ENCODE measurements at places on chromosomes 16 and 17.

- DNase-seq = peak; percentile 26
These were observed 8.6 kb downstream of the DOK4 start for GRCh38 chr16:57477531-57478202.

GRCh38 chr17:72425133-72425793 lies 304.4 kb downstream of the SOX9 start:
- DNase-seq = no peak

DNA sequence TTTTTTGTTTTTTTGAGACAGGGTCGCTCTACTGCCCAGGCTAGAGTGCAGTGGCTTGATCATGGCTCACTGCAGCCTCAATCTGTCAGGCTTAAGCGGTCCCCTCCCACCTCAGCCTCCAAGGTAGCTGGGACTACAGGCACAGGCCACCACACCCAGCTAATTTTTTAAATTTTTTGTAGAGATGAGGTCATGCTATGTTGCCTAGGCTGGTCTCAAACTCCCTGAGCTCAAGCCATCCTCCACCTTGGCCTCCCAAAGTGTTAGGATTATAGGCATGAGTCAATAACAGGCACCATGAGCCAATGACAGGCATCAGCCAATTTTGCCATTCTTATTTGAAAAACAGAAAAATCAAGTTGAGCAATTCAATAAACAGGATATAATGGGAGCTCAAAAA lies 125.0 kb downstream of the SPAG9 start:
- no peak for DNase-seq

DNA sequence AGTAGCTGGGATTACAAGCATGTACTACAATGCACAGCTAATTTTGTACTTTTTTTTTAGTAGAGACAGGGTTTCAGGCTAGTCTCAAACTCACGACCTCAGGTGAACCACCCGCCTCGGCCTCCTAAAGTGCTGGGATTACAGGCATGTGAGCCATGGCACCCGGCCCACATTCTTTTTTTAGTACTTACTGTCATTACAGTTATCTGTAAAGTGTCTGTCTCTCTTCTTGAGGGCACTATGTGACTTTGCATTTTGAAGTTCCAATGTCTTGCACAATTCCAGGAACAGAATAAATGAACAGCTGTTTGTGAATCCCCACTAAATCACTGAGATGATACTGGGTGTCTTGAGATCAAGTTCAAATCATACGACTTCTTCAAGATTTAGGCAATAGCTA lies 1540.3 kb downstream of the CDH11 start:
- DNase-seq = no peak

- DNase-seq = no peak
These were observed 30.8 kb downstream of the C16orf54 start for GRCh38 chr16:29714972-29715371.

DNA sequence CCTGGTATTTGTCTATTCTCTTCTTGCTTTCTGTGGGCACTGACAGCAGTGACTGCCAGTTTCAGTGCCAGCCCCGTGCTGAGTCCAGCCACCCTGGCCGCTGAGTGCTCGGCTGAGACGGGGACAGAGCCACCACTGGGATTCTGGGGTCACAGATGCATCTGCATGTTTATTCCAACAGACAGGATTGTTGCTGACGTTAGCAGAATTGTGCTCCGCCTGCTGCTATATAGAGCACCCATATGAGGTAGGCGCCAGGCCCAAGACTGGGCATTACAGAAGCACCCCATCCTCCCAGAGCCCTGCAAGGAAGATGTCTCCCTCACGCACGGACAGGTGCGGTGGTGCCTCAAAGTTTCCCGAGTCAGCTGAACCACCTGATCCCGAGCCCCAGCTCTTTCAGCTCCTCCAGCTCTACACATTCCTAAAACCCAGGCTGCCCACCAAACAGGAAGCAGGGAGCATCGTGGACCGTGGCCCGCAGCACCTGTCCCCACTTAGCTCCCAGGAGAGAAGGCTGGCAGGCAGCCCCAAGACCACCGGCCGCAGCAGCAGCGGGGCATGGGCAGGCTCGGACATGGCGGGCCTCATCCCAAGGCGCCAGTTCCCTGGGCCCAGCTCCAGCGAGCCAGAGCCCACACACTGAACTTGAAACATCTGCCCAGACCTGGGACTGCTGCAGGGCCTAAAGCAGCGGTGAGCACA lies 44.9 kb upstream of the RASD1 start:
- DNase-seq = no peak

- no peak for DNase-seq
These were observed 87.7 kb downstream of the UTP18 start for GRCh38 chr17:51347851-51348584.

DNA sequence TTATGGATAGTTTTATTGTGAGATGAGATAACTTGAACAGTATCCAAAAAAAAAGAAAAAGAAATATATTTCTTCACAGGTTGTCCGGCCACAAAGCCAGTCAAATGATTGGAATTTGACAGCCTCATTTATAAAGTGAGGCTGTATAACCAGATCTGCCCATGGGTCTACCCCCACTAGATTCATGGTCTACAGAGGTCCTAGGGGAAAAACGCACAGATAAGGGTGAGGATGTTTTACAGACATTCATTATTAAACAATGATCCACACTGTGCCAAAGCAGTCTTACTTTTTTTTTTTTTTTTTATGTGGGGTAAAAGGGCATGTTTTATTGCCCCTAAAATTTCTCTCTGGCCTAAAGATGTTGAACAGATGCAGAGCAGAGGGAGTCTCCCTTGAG lies 1503.0 kb upstream of the CDH8 start:
- no peak for DNase-seq

GRCh38 chr17:27491713-27492190 lies 35.5 kb downstream of the KSR1 start:
- DNase-seq = no peak

GRCh38 chr17:37068266-37068665 lies 119.5 kb downstream of the AATF start:
- DNase-seq = no peak

- DNase-seq = no peak
These were observed 2.7 kb downstream of the CBX4 start for GRCh38 chr17:79836510-79836971.

- DNase-seq = no peak
These were observed 30.8 kb upstream of the CMTR2 start for GRCh38 chr16:71319999-71320398.

GRCh38 chr17:37698132-37698910 lies 46.5 kb downstream of the HNF1B start:
- no peak for DNase-seq

DNA sequence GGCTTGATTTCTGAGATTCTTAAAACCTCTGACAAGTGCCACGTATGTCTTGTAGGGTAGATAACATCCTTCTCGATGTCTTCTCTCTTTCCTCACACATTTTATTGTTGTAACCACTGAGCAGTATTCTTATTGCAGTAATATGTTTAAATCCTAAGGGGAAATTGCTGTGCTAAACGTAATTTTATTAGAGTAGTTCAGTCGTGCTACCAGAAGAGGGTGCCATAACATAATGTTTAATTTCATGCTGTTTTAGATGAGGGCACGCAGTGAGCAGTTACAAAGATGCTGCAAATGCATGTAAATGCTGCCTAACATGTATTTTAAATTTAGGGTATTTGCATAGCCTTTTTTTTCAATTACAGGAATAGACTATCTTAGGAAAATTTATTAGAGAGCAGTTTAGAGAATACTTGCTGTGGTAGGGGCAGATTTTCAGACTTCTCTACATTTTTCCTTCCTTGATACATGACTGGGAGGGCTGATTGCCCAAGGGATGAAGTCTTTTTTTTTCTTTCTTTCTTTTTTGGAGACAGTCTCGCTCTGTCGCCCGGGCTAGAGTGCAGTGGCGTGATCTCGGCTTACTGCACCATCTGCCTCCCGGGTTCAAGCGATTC lies 51.7 kb downstream of the GAN start:
- no peak for DNase-seq

DNA sequence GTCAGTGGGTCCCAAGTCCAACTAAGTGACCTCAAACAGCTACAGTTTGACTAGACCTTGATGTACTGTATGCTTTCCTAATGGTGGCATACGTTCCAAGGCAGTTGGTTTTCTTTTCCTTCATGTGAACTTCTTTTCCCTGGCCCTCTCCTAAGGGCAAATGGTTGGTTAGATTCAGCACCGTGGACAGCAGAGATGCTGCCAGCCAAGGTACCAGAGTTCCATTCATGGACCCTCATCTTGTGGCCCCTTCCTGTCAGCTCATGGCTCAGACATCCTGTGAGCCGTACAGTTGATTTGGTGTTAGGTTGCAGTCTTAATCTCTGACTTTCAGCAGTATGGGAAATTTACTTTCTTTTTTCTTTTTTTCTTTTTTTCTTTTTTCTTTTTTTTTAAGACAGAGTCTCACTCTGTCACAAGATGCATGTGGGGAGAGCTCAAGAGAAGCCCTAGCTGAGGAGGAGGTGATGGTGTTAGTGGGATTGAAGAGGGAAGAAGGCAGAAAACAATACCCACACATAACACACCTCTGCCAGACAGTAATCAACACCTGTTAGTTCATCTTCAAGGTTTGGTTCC lies 122.4 kb downstream of the USP31 start:
- DNase-seq = no peak
